ENCODE measurements at places on chromosomes 7 and 10.

GRCh38 chr10:113450046-113450804, 102.6 kb upstream of the HABP2 start:
- DNase-seq, result no peak

GRCh38 chr10:75980419-75981002, 549.1 kb downstream of the LRMDA start:
- DNase-seq, result no peak

DNA sequence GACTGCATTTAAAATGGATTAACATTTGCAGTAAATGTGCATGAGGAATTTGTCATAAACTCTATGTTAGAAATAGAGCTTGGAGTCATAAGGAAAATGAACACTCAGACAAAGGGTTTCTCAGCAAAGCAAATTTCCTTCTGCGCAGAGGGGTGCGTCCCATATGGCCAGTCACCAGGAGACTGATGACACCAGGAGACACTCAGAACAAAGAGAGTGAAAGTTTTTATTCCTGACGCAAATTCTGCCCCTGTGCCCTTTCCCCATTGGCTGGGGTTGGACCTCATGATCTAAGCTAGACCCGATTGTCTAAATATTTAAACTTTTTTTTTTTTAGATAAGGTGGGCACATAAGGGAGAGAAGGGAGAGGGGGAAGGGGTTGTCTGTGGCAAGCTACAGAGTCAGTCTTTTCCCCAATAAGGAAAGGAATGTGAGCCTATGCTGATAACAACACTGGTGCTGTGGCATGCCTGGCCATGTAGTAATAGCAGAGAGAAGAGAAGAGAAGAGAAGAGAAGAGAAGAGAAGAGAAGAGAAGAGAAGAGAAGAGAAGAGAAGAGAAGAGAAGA, 202.0 kb downstream of the POM121L12 start:
- DNase-seq, result no peak

- no peak for DNase-seq
These were observed 63.2 kb upstream of the PHF14 start for GRCh38 chr7:10910447-10910846.

DNA sequence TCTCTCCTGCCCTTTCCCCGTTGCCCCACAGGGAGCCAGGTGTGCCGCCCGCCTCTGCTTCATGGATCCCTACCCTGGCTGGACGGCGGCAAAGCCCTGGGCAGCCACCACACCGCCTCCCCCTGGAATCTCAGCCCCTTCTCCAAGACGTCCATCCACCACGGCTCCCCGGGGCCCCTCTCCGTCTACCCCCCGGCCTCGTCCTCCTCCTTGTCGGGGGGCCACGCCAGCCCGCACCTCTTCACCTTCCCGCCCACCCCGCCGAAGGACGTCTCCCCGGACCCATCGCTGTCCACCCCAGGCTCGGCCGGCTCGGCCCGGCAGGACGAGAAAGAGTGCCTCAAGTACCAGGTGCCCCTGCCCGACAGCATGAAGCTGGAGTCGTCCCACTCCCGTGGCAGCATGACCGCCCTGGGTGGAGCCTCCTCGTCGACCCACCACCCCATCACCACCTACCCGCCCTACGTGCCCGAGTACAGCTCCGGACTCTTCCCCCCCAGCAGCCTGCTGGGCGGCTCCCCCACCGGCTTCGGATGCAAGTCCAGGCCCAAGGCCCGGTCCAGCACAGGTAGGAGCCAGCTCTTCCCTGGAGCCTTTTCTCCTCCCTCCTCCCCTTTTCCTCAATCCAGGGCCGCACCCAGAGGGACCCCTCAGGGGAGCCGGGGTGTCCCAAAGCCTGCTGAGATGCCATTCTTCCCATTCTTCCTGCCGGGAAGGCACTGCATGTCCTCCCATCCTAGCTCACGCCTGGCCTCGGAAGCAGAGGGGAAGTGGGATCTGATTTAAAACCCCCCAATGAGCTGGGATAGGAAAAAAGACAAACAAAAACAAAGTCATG, 4.0 kb downstream of the GATA3 start:
- no peak for DNase-seq

- no peak for DNase-seq
These were observed 131.0 kb upstream of the GAD2 start for GRCh38 chr10:26085549-26085948.

GRCh38 chr10:78035025-78035424, 1.4 kb downstream of the RPS24 start:
- DNase-seq, result no peak

- no peak for DNase-seq
These were observed 58.1 kb upstream of the CTTNBP2 start for GRCh38 chr7:117931314-117931713.

GRCh38 chr7:157463245-157463644, 126.4 kb downstream of the DNAJB6 start:
- DNase-seq, result no peak

GRCh38 chr7:89666136-89666835, 488.0 kb upstream of the STEAP1 start:
- no peak for DNase-seq

DNA sequence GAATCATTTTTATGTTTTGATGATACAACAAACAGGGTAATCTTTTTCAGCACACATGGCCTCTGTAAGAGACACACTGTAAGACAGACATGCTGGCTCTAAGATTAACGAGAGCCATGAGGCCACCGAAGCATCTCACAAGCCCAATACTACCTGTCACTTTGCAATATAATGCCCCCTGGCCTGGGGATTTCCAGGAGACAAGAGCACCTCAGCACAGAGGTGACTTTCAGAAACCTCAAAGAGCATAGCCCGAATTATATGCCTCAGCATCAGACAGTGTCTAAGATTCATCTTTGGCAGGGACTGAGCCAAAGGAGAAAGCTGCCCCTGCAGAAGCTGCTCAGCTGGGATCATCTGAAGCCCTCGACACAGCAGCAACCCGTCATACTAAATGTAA, 44.2 kb upstream of the TMEM213 start:
- DNase-seq, result no peak

All from fibroblast of skin of right quadriceps (primary cell).